ENCODE measurements at places on chromosomes 6 and 20. TPM values are rescaled to one million over a fixed set of nuclear protein-coding genes. Genes with fewer than 3 reads are reported as not detected.

The RWDD2A gene
- 2.2 TPM for total RNA-seq

The BEND3 gene
- 1.8 TPM for total RNA-seq

The CDYL gene
- 36.3 TPM for total RNA-seq

The ACOT8 gene
- 14.5 TPM for total RNA-seq

The RAET1G gene
- not detected for total RNA-seq

The NKX2-4 gene
- not detected for total RNA-seq

GRCh38 chr6:23731609-23732008, 394.4 kb upstream of the NRSN1 start:
- DNase-seq: no peak

DNA sequence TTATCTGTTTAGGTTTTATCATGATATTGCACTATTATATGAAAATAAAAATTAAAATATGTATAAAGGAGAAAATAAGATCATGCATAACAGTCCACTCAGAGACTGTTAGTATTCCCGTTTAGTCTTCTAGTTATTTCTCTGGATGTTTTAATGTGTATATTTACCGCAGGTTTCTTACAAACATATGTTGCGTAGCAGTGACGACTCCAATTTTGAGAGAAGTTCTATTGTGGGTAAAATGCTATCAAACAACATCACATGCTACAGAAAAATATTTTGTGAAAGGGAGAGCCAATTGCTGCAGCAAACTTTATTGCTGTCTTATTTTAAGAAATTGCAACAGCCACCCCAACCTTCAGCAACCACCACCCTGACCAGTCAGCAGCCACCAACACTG, 72.4 kb upstream of the NXT1 start:
- no peak for DNase-seq

GRCh38 chr20:39222101-39222500, 260.0 kb downstream of the DHX35 start:
- no peak for DNase-seq

- no peak for DNase-seq
Measured at GRCh38 chr20:3563133-3563532, 92.3 kb downstream of the ATRN start.

- no peak for DNase-seq
Measured at GRCh38 chr20:50445354-50446151, 64.6 kb upstream of the PTPN1 start.

DNA sequence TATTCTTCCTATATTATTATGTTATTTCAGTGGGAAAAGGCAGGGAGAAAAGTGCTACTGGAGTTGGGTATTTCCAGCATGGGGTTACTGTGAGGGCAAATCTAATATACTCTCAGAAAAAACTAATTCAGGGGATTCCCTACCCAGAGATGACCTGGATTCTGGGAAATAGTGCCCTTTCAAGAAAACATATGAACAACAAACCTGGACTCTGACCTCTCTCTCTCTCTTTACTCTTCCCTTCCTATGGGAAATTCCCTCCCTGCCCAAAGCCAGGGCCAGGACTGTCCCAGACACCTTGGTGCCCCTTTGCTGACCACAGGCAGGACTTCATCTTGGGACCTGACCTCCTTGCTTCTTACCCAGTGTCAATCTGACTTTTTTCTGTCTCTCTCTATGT, 1.6 kb upstream of the UBD start:
- DNase-seq: no peak

DNA sequence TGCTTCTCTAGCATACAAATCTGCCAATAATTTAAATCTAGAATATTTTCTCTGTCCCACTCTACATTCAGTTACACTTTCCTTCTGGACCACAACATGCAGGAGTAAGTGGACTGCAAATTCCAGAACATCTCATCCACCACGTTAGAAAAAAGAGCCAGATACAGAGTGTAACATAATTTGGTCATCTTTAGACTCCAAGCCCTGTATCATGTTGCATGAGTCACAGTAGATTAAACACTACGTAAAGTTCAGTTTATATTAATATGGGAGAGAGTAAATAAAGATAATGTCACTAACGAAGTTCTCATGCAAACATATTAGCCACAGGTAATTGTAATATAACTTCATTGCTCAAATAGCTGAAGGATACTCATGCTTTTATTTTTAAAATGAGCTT, 327.0 kb downstream of the C6orf118 start:
- DNase-seq: no peak

- DNase-seq: no peak
Measured at GRCh38 chr6:167863897-167864296, 37.2 kb downstream of the AFDN start.

DNA sequence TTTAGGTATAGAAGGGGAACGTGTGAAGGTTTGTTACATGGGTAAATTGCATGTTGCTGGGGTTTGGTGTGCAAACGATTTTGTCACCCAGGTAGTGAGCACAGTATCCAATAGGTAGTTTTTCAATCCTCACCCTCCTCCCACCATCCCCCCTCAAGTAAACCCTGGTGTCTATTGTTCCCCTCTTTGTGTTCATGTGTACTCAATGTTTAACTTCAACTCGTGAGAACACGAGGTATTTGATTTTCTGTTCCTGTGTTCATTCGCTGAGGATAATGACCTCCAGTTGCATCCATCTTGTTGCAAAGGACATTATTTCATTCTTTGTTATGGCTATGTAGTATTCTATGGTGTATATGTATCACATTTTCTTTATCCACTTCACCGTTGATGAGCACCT, 11.6 kb upstream of the VNN1 start:
- DNase-seq: no peak

- DNase-seq: no peak
Measured at GRCh38 chr6:87297119-87297518, 25.3 kb upstream of the SMIM8 start.

GRCh38 chr6:41723530-41724227, 11.7 kb downstream of the TFEB start:
- no peak for DNase-seq

- no peak for DNase-seq
Measured at GRCh38 chr6:124226396-124226795, 422.7 kb downstream of the NKAIN2 start.
